Motor neuron (in vitro differentiated cells): ENCODE measurements at places on chromosomes 1 and 21.
A peak's percentile ranks its signal among the peaks of the same experiment; 100 is the strongest.

DNA sequence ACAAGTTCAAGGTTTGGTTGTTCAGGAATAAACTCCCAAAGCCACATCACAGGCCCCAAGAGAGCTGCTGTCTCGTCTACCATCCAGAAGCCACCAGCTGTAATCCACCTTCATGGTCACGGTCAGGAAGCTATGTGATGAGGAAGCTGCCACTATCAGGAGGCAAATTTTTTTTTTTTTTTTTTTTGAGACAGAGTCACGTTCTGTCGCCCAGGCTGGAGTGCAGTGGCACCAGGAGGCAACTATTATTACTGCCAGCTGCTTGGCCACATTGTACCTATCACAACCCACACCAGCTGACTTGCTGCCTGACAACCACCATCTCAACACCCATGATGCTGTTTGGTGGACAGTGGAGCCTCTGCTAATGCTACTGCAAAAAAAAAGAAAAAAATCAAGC is 124.1 kb downstream of the OMA1 start:
- ATAC-seq: no peak

- no peak for ATAC-seq
Measured at GRCh38 chr1:244865820-244866219, 1.5 kb upstream of the HNRNPU start.

DNA sequence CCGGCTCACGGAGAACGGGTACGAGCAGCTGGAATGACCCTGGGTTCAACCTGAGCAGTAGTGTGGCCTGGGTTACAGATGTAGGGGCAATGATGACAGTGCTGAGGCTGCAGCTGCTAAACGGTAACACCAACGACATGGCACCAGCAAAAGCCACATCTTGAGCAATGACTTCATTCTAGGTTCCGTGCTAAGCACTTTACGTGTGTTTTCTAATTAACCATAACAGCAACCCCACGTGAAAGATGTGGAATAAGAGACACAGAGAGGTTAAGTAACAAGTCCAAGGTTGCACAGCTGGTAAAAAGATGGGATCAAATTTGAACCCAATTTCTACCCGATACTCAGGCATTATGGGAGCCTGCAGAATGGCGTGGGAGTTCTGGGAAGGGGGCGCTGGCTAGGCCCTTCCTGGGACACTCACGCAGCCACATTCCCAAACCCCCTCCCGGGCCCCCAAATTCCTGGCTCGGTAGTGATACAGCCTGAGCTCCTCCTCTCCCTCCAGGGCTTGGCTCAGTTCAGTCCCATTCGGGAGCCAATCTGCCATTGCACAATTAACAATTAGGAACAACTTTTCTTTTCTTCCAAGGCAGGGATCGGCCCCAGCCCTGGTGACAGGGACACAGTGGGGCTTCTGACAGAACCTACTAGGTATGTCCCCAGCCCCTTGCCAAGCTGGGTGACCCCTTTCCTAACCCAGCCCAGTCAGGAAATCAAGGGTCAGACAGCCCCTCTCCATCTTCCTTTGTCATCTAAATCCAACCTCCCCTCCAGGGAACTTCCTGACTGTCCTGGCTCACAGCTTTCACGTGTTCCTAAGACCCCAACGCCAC is 23.8 kb upstream of the ECE1 start:
- no peak for ATAC-seq

GRCh38 chr21:28252928-28253327 is 739.7 kb downstream of the LTN1 start:
- ATAC-seq: no peak

GRCh38 chr1:36951292-36951750 is 83.0 kb downstream of the GRIK3 start:
- ATAC-seq: peak; percentile 56

DNA sequence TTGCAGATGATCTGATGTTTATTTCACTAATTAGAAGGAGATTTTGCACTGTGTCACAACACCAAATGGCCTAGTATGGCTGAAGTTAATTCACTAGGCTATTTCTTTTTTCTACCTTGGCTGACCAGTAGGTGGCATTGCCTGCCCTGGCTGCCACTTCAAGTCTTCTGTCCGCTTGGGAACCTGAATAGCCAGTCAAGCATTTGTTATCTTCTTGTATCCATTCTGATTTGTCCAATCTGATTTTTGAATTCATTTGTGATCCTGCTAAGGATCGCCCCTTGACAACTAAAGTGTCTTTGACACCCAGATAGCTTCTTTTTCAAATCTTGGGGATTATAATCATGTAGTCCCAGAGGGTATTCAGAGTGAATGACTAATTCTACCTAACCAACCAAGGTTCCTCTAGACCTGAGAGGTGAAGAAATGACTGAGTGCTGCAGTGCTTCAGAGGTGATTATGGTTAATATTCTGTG is 99.4 kb downstream of the GIPC2 start:
- ATAC-seq: peak; percentile 66

DNA sequence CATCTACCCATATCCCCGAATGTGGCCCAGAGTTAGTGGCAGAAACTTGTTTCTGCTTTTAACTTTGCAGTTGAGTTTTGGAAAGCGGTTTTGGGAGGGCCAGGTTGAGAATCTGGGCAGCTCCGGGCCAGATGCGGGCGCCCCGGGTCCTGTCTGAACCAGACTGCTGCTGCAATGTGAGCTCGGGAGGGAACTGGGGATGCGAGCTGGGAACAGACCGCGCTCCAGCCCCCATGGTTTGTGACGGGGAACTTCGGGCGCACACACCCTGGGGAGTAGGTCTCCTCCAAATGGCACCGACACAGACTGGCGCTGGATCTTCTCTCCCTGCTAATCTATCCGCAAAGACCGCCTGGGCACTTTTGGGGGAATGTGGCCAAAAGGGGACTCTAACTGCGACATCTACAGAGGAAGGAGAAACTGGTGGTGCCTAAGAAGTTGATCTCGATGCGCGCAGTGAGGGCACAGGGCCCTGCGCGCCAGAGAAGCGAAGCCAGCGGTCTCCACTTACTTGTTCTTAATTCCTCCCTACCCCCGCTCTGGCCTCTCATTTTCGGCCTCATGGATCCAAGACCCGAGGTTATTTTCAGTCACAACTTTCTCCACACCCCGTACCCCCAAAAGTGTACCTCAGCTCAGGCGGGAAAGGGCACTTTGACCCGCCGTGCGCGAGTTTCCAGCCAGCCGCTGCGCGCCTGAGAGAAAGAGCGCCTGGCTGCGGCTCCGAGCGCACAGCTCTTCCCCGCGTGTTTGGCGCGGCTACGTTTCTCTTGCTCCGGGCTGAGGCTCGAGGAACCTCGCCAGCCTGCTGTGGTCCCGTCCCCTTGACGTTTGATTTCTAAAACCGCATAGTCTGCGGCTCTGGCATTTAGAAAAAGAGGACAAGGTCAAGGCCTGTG is 411.0 kb upstream of the ESRRG start:
- peak; percentile 53 for ATAC-seq

DNA sequence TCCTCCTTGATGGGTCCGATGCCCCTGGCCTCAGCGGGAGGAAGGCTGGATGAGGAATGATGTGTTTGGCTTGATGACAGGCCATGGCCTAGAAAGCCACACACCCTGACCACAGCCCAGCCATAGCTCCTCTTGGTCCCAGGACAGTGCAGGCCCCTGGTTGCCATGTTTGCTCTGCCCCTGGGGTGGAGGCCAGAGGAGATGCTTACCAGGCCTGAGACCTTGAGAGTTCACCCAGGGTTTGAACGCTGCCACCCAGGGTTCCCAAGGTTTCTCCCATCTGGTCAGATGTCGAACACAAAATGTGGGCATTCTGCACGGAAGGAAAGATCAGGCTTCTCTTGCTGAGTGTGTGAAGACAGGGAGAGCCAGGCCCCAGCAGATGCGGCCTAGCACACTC is 2.6 kb downstream of the C1orf226 start:
- no peak for ATAC-seq
